Stimulated activated CD4-positive, alpha-beta T cell treated with anti-CD3 and anti-CD28 coated beads, TNF-alpha, amount 100 ng/mL, for 24 hours (primary cell): ENCODE measurements at places on chromosomes 3 and 15.

GRCh38 chr3:124664804-124665203, 65.4 kb upstream of the UMPS start:
- no peak for DNase-seq

GRCh38 chr15:81155375-81156218, 21.5 kb downstream of the CFAP161 start:
- no peak for DNase-seq

DNA sequence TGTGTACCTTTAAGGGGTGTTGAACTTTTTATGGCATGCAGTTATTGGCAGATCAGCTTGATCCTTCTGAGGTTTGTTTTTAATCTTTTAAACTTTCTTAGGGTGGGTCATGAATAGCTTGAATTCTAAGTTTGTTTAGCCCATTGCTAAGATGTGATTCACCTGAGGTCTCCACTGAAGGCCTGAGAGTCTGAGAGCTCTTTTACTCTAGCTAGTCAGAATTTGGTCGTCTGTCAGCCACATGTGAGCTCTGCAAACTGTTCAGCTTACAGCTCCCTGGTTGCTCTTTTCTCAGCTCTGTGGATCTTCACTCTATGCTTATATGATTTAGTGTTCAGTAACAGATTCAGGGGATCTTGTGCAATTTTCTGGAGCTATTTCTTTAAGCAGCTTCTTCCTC, 161.3 kb downstream of the ABHD5 start:
- DNase-seq, result no peak

GRCh38 chr3:139519998-139520737, 19.4 kb downstream of the RBP1 start:
- peak; percentile 10 for DNase-seq

DNA sequence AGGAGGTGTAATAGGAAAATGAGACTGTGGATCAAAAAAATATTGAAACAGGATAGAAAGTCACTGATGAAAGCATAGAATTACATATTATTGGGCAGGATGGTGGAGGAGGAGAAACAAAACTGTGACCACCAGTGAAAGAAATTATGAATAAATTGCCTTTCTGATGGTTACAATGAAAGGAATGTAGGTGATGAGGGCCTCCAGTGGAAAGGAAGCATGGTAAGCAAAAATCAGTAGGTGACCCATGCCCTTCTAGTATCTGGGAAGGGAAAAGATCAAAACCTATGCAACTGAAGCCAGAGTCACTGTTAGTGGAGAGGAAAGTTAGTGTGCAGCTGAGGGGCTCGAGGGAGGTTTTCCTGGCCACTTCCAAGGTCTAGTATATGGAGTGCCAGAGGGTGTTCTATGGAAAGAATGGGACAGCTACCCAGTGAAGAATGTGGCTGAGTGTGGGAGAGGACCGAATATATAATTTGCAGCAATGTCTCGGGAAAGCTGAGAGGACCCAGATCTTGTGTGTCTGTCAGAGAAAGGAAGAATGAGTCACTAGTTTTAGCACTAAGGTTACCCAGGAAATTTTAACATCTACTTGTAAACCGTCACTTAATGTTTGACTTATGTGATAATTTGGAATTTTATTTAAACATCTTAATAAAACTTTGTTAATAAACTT, 146.2 kb downstream of the NFKBIZ start:
- DNase-seq, result no peak

GRCh38 chr3:67646586-67647234, 7.7 kb downstream of the SUCLG2 start:
- no peak for DNase-seq
